ENCODE measurements at places on chromosomes 5 and 9.

GRCh38 chr9:98806394-98807035 is 955 bp upstream of the GALNT12 start:
- no peak for DNase-seq

DNA sequence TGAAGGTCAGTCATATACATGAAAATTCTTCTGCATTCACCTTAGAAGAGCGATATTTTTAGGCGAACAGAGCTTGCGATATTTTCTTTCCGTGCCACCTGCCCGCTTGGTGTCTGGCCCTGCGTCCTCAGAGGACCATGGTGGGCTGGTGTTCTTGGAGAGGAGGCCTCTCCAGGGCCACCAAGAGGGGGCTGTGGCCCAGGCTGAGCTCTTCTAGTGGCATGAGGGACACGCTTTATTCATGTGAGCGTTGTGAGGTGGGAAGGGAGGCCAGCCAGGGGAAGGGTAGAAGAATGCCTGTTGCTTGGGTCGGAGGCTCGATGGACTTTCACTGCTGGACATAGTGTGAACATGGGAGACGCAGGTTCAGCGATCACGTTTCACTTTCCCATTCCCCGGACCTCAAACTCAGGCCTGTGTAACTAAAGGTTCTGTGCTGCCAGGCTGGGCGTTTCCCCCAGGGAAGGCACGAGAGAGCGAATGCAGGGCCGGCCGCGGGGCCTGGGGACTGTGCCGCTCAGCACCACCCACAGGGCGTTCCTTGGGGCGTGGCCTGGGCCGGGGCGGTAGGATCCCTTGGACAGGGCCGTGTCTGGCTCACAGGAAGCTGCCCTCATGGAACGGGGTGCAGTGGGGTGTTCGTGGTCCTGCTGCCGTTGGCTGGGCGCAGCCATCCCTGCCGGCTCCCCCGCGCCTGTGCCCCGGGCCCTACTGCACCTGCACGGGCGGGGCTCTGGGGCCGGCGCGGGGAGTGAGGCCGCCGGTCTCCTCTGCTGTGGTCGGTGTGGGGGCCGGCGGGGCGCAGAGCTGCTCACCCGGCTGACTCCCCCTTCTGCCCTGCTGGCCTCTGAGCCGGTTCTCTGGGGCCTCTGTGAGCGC is 40.7 kb upstream of the CLPTM1L start:
- DNase-seq, result peak; percentile 53

- DNase-seq, result no peak
These were observed 6.0 kb downstream of the CAMK4 start for GRCh38 chr5:111229871-111230810.

DNA sequence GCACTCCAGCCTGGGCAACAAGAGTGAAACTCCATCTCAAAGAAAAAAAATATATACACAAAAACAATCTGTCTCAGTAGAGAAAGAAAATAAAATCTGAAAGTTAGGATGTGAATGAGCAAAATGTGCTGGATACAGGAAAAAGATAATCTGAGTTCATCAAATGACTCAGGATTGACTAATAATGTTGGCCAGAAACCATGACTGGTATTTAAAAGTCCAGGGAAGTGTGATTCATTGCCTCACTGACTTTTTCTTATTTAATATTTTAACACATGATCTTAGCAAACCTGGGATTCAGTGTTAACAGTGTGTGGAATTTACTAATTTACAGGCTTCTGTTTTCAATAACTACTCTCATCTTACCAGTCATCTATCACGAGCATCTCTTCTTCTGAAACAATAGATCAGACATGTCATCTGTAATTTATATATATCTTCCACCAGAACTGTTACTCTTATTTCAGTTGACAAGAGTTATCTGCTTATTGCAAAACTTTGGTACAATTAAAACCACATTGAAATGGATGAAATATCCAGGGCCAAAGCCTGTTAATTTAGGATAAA is 256.7 kb downstream of the CDH12 start:
- DNase-seq, result no peak

GRCh38 chr9:116859763-116860162 is 172.7 kb downstream of the TRIM32 start:
- no peak for DNase-seq

- DNase-seq, result peak; percentile 78
These were observed 209.2 kb downstream of the DIRAS2 start for GRCh38 chr9:90433398-90433941.
